ENCODE measurements at places on chromosomes 5 and 9. TPM values are rescaled to one million over a fixed set of nuclear protein-coding genes. Genes with fewer than 3 reads are reported as not detected.

TMEM161B gene
- 25.2 TPM for total RNA-seq

DNA sequence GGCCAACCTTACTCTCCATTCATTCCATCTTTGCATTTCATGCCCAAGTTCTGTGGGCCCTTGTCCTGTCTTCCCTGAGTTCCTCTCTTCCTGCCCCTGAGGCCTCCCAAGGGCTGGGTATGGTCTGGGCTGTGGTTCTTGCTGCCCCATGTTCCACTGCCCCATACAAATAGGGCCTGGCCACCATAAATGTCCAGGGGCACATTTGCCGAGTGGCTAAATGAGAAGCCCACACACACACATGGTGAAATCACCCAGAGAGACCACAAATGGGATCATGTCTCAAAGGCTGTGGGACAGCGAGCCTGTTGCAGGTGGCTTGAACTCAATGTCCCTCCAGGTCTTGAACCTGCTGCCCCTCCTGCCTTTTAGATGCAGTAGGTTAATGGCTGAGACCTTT, 1.2 kb downstream of the TIFAB start:
- no peaks in the 10 kb centered on the region for H3K4me1 ChIP-seq
- H3K27ac ChIP-seq, result no peak overlapping the region
- peaks cover 26% of the 10 kb centered on the region for H3K27me3 ChIP-seq
- no peak overlapping the region for H3K4me3 ChIP-seq

GRCh38 chr9:128143525-128144238, 5.6 kb upstream of the LCN2 start:
- peaks cover 3% of the 10 kb centered on the region for H3K27me3 ChIP-seq
- H3K4me1 ChIP-seq, result peaks cover 16% of the 10 kb centered on the region
- no peaks in the 10 kb centered on the region for H3K36me3 ChIP-seq
- no peak overlapping the region for H3K4me3 ChIP-seq
- no peak for DNase-seq

DNA sequence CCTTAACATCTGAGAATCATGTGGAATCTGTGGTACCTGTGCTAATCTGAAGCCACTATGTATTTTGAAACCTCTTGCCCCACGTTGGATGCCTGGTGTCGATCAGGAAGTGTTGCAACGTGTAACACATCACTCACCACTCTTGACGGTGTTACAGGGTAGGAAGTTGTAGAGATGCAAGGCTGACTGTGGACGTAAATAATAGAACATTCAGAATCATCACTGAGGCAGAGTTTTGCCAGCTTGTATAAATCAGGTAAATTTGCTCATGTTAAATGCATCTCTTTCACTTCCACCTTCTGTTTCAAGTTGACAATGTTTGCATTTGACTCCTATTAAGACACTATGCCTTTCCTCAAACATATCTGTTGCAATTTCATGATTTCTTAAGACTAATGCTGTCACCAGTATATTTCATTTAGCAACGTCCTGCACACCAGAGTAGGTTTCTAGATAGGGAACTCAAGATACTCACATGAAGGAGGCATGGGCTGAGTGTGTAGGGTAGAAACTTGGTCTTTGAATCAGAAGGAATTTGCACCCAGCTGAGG, 38.1 kb downstream of the BASP1 start:
- H3K36me3 ChIP-seq, result no peaks in the 10 kb centered on the region
- H3K4me1 ChIP-seq, result no peaks in the 10 kb centered on the region

HAVCR1 gene
- total RNA-seq, result 4.1 TPM

DNA sequence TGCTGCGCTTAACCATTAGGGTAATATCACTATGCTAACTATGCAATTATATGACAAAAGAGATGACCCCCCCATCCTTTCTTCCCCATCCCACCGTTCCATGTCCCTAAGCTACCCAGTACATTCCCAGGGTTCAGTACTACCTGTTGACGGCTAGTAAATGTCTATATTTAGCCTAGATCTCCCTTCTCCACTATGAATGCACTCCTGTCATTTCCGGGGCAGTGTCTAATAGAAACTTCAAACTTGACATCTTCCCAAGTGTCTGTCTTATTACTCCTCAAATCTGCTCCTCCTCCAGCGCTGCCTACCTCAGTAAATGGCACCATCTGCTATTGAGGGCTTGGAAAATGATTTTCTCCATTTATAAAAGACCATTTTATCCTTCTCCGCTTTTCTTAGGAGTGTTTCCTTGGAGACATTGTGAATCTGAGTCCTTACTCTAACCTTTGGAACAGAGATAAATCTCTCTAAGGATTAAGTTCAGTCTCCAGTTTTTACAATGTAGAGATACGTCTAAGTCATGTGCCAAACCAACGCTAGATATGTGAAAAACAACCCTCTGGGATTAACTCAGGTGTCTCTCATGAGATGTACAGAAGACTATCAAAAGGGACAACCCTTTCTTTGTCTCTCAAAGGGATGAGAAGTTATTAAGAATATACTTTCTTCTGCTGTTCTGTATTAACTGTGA, 114.9 kb downstream of the BNC2 start:
- no peaks in the 10 kb centered on the region for H3K27me3 ChIP-seq
- no peaks in the 10 kb centered on the region for H3K36me3 ChIP-seq
- H3K4me3 ChIP-seq, result no peak overlapping the region
- no peak for DNase-seq
- H3K27ac ChIP-seq, result no peak overlapping the region
- no peaks in the 10 kb centered on the region for H3K4me1 ChIP-seq

NUTM2F gene
- total RNA-seq, result not detected

PDE6A gene
- total RNA-seq, result not detected

NPR3 gene
- 0.73 TPM for total RNA-seq

SV2C gene
- 0.03 TPM for total RNA-seq

RASGEF1C gene
- total RNA-seq, result not detected

BRIX1 gene
- total RNA-seq, result 26.2 TPM

GRCh38 chr5:52859628-52860027, 71.9 kb downstream of the ITGA1 start:
- DNase-seq, result no peak
- H3K27me3 ChIP-seq, result no peaks in the 10 kb centered on the region
- H3K36me3 ChIP-seq, result no peaks in the 10 kb centered on the region
- no peak overlapping the region for H3K4me3 ChIP-seq
- no peak overlapping the region for H3K27ac ChIP-seq

- no peak overlapping the region for H3K4me3 ChIP-seq
- H3K27me3 ChIP-seq, result peaks cover 6% of the 10 kb centered on the region
- no peak for DNase-seq
- no peak overlapping the region for H3K27ac ChIP-seq
Measured at GRCh38 chr9:90722071-90722470, 79.4 kb upstream of the DIRAS2 start.

DNA sequence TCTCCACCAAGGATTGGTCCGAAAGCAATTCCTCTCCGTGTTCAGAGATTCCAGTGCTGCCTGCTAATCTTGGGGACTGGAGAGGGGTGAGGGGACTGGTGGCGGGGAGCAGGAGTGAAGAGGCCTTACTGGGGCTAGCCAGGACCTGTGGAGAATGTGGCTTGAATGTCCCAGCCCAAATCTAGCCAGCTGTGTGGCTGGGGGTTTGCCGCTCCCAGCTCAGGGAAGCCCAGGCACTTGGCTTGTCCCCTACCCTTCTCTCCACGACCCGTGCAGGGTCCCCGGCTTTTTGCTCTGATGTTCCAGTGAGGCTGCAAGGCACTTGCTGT, 2.4 kb downstream of the N4BP3 start:
- peaks cover 35% of the 10 kb centered on the region for H3K4me1 ChIP-seq
- peak overlapping the region; percentile 25 for H3K27ac ChIP-seq
- H3K4me3 ChIP-seq, result peak overlapping the region; percentile 16
- peaks cover 53% of the 10 kb centered on the region for H3K27me3 ChIP-seq
- no peaks in the 10 kb centered on the region for H3K36me3 ChIP-seq
- no peak for DNase-seq

ACOT12 gene
- 0.22 TPM for total RNA-seq

DNA sequence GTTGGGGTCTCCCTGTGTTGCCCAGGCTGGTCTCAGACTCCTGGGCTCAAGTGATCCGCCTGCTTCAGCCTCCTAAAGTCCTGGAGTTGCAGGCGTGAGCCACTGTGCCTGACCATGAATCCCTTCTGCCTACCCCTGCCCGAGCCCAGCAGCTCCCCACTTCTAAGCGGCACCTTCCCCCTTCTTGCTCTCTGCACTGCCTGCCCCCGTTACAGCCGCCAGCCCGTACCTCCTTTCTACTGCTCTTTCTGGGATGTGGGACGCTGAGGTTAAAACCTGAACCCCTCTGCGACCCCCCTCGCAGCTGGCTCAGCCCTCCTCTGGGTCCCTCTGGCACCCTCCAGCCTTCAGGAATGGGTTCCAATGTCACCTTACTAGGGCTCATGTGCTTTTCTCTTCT, 249.6 kb downstream of the PBX3 start:
- no peaks in the 10 kb centered on the region for H3K27me3 ChIP-seq
- no peak for DNase-seq
- no peak overlapping the region for H3K27ac ChIP-seq

- DNase-seq, result no peak
- H3K4me1 ChIP-seq, result no peaks in the 10 kb centered on the region
- H3K27me3 ChIP-seq, result no peaks in the 10 kb centered on the region
Measured at GRCh38 chr5:94266170-94266569, 352.2 kb downstream of the KIAA0825 start.

RAPGEF1 gene
- total RNA-seq, result 133 TPM

- H3K36me3 ChIP-seq, result no peaks in the 10 kb centered on the region
- H3K4me1 ChIP-seq, result no peaks in the 10 kb centered on the region
- H3K27ac ChIP-seq, result no peak overlapping the region
- H3K27me3 ChIP-seq, result peaks cover 6% of the 10 kb centered on the region
Measured at GRCh38 chr9:76297721-76298239, 96.4 kb downstream of the RFK start.

DNA sequence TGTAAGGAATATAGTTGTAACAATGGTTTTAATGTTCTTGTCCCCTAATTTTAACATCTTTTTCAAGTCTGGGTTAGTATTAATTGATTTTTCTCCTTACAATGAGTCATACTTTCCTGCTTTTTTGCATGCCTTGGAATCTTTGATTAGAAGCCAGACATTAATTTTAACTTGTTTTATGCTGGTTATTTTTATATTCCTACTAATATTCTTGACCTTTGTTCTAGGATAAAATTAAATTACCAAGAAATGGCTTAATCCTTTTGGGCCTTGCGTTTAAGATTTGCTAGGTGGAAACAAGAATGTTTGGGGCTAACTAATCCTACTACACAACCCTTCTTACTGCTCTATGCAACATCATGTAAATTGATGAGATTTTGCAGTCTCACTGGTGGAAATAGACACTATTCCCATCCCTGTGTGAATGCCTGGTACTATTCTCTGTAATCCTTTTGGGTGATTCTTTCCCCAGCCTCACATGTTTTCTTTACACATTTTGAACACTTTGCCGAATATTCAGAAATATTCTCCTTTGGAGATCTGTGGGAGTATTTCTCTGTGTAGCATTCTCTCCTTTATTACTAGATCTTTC, 47.2 kb downstream of the ZCCHC7 start:
- H3K4me3 ChIP-seq, result no peak overlapping the region
- H3K27me3 ChIP-seq, result no peaks in the 10 kb centered on the region
- no peaks in the 10 kb centered on the region for H3K4me1 ChIP-seq
- DNase-seq, result no peak
- peaks cover 5% of the 10 kb centered on the region for H3K36me3 ChIP-seq

SPATA31D4 gene
- total RNA-seq, result not detected

- no peak for DNase-seq
- H3K27ac ChIP-seq, result peak overlapping the region; percentile 89
- no peaks in the 10 kb centered on the region for H3K36me3 ChIP-seq
Measured at GRCh38 chr5:76406014-76406413, 2.9 kb downstream of the IQGAP2 start.

DNA sequence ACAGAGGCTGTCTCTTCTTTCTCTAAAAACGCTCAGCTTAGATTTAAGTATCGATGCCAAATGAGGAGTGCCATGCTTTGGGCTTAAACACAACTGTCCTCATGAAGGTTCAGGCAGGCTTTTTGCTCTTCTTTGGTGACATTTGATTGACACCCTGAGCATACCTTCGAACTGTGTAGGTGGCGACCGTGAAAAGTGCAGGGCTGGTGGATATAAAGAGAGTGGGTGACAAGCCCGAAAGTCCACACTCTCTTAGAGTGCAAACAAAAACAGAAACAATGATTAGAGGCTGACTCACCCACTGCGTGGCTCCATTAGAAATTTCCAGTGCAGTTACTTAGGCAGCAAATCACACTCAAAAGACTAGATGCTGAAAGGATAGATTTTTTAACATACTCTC, 141.7 kb downstream of the SYK start:
- no peaks in the 10 kb centered on the region for H3K36me3 ChIP-seq
- no peak overlapping the region for H3K27ac ChIP-seq
- no peak for DNase-seq
- no peak overlapping the region for H3K4me3 ChIP-seq

SERINC5 gene
- total RNA-seq, result 170 TPM

SLC4A9 gene
- not detected for total RNA-seq

NR5A1 gene
- not detected for total RNA-seq

DNA sequence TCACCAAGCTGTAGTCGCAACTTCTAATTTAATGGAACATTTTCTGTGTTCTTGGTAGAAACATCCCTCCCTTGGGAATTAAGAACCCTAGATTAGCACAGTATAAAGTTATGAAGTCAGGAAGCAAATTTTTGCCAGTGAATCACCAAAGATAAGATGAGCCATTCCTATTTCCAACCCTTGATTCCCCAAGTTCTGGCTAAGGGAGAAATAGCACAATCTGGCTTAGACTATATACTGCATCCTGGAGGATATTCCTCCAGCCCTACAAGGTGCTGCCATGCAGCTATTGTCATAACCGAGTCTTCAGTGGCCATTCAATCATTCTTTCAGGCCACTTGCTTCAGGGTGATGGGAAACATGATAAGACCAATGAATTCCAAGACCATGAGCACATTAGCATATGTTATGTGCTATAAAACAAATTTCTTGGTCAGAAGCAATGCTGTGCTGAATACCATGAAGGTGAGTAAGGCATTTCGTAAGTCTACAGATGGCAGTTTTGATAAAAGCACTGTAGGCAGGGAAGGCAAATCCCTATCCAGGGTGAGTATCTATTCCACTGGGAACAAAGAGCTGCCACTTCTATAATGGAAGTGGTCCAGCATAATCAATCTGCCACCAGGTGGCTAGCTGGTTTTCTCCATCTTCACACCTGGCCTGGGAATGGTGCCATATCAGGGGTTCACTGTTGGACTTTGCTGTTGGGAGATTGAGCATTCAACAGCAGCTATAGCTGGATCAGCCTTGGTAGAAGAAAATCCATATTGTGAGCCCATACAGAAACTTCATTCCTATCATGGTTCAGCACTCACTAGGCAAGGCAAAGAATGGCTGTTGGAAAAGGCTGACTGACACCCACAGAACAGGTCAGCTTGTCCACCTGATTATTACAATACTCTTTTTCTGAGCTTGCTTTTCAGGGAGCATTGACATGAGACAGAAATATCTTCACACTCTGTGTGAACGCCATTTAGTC, 19.6 kb upstream of the ARL15 start:
- H3K27ac ChIP-seq, result no peak overlapping the region
- DNase-seq, result no peak
- H3K36me3 ChIP-seq, result no peaks in the 10 kb centered on the region
- H3K4me1 ChIP-seq, result no peaks in the 10 kb centered on the region

COL27A1 gene
- 0.53 TPM for total RNA-seq

QRFP gene
- total RNA-seq, result not detected

All from T-cell (primary cell).